ENCODE measurements at places on chromosomes 5 and 9.

GRCh38 chr5:142327111-142327842 is 2.5 kb upstream of the SPRY4 start:
- DNase-seq = no peak

DNA sequence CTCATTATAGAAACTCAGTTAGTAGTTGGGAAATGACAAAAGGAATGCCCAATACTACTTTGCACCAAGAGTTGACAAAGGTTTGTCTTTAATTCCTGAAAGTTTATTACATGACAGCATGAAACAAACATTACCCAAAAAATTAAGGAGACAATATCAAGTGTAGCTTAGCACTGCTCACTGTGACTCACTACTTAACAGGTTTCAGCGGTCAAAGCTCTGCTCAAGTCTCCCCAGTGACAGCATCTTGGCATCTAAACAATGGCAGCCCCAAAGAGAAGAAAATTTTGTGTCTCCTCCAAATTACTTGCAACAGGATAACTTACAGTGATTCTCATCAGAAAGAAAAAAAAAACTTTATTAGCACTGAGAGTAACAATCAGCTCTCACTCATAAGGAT is 1030.2 kb downstream of the EFNA5 start:
- DNase-seq = no peak

GRCh38 chr9:97388721-97389238 is 23.1 kb upstream of the TDRD7 start:
- no peak for DNase-seq

- no peak for DNase-seq
These were observed 321.5 kb downstream of the ENC1 start for GRCh38 chr5:74319076-74319475.

DNA sequence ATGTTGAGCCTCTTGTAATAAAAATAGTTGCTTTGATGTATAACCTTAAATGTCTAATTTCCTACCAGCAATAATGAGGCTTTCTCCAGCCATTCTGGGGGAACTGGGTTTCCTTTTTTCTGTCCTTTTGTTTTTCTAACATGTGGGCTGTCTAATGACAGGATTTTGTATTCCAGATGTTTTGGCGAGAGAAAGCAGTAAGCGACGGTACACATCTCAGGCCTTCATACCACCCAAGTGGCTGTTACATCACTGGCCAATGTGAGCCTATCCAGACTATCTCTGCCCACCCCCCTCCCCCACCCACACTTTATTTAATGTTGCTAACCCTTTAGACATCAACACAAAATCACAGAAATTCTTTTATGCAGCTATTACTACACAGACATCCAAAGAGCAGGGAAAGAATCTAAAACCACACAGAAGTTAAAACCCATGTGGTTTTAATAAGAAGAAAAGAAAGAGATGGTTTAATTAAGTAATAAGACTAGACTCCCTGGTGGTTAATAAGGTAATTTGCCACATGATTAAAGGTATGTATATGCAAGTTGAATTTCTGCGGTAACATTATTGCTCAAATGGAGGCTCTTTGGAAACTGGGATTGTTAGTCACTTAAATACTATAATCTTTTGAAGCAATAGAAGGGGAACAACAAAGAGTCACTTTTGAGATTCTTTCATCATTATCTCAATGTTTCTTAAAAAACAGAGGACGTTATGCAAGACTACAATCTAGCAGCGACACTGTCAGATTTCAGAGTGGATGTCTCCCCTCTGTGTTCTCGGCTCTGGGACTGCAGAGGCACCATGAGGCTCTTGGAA is 365.1 kb downstream of the ENC1 start:
- no peak for DNase-seq
